Putamen (tissue), 1 donor: ENCODE measurements at places on chromosomes 7 and 10.

GRCh38 chr7:95899919-95900513 lies 127.7 kb downstream of the DYNC1I1 start:
- no peak for DNase-seq

GRCh38 chr7:100132697-100133151 lies 6.0 kb downstream of the MBLAC1 start:
- DNase-seq: no peak

- DNase-seq: no peak
Observed at GRCh38 chr10:43215758-43216455, 51.0 kb downstream of the RASGEF1A start.

DNA sequence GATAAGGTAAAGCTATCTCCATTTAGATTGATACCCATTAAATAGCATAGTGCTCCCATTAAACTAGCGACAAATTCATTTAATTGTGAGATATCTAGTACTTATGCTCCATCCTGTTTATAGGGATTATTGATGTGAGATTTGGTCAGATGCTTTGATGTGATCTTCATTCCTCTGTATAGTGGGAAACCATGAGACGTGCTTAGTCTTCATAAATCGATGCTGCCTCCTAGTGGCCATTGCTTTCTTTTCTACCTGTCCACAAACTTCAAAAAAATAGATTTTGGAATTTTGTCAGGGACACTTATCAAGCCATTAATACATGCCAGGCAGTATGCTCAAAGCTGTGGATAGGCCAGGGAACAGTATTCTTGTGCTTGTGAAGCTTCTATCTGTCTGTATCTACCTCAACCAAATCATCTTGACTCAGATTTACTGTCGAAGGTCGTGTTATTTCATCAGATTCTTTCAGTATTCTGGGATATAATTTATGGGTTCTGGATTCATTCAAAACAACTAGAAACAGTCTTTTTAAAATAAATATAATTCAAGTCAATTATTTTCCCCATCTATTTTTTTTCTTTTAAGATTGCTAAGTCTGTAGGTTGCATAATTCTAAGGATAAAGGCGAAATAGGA lies 12.0 kb downstream of the LSM8 start:
- peak; percentile 38 for DNase-seq

DNA sequence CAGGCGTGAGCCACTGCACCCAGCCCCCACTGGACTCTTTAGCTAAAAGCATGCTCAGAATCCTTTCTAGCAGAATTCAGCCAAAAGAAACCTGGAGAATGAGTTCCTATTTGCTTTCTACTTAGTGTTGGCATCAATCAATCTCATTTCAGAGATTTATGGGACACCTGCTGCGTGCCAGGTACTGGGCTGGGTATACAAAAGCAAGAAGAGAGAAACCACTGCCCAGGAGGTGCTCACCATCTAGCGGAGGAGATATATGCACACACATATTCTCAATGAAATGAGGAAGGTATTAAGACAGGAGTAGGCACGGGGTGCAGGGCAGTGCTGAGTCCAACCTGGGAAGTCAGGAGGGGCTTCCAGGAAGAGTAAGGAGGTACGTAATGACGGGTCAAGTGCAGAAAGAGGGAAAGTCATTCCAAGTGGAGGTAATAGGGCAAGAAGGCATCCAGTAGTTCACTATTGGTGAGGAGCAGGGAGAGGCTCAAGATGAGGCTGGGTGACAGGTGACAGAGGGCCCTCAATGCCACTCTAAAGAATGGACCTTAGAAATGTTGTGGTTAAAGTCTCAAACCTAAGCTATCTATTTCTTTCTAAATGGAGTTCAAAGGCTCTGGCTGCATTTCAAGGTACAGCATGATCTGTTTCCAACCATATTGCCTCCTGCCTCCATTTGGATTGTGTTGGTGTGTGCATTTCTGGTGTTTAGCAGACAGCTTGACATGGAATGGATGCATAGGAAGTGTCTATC lies 22.1 kb downstream of the ABLIM1 start:
- DNase-seq: no peak

- DNase-seq: peak; percentile 57
Observed at GRCh38 chr7:45658716-45659495, 84.7 kb downstream of the ADCY1 start.

DNA sequence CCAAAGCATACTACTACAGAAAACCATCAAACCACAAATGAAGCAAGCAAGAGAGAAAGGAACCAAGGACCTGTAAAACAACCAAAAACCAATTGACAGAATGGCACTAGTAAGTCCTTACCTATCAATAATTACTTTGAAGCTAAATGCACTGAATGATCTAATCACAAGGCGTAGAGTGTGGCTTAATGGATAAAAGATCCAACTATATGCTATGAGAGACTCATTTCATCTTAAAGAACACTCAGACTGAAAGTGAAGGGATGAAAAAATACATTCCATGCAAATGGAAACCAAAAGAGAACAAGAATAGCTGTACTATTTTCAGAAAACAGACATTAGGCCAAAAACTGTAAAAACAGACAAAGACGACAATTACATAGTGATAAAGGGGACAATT lies 70.7 kb downstream of the CRPPA start:
- DNase-seq: no peak

- no peak for DNase-seq
Observed at GRCh38 chr10:33012306-33012705, 54.3 kb upstream of the ITGB1 start.

- no peak for DNase-seq
Observed at GRCh38 chr10:125980521-125981035, 84.2 kb downstream of the FANK1 start.

GRCh38 chr7:135845415-135846075 lies 96.9 kb upstream of the FAM180A start:
- no peak for DNase-seq

- DNase-seq: no peak
Observed at GRCh38 chr7:37816922-37817590, 31.3 kb upstream of the NME8 start.

DNA sequence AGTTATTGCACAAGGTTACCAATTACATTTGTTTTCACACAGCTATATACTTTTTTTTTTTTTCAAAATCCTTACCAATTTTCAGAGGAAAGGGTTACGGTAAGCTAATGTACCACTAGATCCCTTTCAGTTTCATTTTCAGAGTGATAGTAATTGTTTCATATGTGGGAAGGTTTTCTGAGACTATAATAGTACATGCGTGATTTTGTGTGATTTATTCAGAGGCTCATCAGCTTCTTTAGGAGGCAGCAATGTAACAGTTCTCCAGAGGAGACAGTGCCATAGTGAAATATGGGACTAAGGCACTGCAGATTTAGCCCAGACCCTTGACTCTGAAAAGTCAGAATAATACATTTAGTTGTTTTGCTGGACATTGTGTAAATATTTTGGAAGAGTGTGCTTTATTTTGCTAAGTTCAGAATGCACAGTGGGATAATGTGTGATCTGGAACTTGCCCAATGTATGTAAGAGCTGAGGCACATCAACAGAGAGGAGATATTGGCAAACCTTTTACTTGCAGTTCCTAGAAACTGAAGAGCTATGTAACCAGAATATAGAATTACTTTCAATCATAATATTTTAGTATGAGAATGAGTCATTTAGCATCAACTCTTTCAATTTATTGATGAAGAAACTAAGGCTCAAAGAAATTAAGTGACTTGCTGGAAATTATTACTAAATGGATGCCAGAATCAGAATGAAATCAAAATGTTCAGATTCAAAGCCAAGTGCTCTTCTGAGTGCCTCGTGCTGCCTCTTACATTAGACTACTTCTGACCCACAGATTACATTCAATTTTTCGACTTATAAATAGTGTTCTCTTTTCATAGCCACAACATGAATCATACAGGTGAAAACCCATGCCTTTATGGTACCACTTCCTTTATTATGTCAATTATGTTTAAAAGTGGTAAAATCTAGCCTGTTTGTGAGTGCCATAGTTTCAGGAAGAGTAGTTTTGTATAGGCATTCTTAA lies 207.7 kb upstream of the TEX47 start:
- peak; percentile 4 for DNase-seq

- DNase-seq: no peak
Observed at GRCh38 chr10:380313-380940, 245.2 kb downstream of the ZMYND11 start.

DNA sequence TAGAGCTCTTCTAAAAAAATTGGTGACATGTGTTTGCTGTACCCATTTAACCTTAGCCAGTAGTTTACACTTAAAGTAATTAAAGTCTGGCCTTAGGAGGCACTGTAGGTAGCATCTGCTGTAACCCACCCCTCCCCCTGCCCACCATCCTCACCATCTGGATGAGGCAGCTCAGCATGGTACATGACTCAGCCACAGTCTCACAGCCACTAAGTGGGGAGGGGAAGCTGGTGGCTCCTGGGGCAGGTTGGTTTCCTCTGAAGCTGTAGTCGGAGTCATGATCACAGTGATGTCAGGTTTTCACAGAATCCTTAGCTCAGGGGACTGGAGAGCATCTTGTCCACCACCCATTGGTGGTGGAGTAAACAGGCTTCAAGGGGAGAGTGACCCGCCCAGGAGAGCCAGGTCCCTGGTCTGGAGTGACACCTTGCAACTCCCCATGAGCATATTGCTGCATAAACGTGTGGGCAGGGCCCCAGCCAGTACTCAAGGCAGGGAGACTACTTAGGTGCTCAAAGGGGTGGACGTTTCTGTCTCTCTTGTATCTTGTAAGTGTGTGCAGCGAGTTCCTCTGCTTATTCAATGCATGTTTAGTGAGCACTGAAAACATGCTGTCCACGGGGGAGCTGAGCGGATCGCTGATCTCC lies 125.9 kb downstream of the GRK5 start:
- no peak for DNase-seq

DNA sequence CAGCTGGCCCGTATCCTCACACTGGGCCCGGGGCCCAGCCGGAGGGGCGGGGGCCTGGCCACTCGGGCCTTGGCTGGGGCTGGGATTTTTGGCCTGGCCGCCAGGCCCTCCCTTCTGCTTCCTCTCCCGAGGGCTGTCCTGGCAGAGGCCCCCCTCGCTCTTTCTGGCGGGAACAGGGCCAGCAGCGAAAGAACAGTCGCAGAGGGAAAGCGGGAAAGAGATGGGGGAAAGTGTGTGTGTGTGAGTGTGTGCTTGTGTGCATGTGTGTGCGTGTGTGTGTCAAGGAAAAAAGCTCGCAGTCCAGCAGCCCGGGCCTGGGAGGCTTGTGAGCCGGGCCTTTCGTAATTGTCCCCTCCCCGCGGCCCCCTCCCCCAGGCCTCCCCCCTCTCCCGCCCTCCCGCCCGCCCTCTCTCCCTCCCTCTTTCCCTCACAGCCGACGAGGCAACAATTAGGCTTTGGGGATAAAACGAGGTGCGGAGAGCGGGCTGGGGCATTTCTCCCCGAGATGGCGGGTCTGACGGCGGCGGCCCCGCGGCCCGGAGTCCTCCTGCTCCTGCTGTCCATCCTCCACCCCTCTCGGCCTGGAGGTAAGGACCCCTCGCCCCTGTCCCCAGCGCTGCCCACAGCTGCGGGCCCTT lies at the start of gene ELN:
Gene ELN (plus strand): TSS at position 491 of the 638 bp plus-strand sequence. CDS start 15 bp downstream, at position 506.
- peak; percentile 71 for DNase-seq

GRCh38 chr10:89649051-89649450 lies 4.0 kb upstream of the PANK1 start:
- no peak for DNase-seq

DNA sequence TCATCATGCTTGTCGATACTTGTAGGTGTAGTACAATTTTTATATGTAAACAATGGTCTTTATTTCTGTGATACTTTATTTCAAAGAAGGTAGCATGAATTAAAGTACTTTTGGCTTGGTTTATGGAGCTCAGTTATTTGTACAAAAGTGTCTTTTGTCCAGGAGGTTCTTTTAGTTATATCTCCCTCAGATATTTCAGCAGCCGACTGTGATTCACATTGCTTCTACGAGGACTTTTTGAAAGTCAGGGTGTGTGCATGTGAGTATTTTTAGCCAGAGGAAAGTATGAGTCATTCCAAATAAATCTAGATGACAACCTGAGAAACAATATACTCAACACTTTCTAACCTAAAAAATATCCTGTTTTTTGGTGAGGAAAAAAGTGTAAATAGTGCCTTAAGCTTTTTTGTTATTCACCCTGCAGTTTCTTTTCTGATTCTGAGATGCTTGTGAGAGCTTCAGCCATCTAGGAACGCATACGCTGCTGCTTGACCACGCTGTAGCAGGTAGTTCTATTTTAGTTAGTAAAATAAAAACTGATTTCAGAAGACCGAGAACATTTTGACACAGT lies 595 bp upstream of the SUN1 start:
- DNase-seq: no peak

DNA sequence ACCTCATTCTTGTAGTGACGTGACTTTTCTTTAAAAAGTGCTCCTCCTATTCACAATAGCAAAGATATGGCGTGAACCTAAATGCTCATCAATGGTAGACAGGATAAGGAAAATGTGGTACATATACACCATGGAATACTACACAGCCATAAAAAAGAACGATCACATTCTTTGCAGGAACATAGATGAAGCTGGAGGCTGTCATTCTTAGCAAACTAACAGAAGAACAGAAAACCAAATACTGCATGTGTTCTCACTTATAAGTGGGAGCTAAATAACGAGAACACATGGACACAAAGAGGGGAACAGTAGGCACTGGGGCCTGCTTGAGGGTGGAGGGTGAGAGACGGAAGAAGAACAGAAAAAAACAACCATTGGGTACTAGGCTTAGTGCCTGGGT lies 59.9 kb upstream of the FGFR2 start:
- no peak for DNase-seq

- peak; percentile 34 for DNase-seq
Observed at GRCh38 chr10:129079705-129080104, 387.3 kb upstream of the MGMT start.

DNA sequence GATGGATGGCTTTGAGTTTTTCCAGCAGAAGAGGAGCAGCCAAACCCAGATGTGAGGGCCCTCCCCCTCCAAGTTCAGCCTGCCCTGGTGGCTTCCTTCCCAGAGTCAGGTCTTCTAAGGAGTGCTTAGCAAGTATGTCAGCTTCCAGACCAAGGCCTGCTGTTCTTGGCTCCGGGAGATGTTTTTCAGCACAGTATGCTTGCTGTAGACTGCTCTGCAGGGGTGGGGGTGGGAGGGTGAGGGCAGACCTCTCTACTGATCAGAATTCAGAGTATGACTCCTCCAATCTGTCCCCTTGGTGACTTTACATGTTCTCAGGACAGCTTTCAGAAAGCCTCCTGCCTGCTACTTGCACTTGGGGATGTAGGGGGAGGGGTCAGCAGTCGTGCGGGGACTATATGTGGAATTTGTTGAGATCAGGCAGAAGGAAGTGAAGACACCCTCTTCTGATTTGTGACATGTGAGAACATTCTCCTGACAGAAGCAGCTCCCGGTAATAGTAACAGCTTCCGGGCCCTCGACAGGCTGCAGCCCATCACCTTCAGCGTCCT lies 516.4 kb upstream of the ZMIZ1 start:
- DNase-seq: peak; percentile 33

DNA sequence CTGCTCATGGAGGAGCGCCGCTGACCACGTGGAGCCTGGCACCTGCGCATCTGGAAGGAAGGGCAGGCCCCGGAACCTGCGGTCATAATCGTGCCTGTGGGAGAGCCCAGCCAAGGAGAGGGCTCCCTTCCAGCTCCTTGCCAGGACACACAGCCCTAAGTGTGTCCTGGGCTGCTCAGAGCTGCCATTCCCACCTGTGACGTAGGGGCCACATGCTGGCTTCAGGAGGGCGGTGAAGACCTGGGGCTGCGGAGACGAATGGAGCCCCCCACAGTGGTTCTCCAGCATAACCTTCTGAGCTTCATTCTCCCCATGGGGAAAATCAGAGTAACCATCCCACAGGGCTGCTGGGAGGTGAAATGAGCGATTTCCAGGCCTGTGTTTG lies 127.6 kb upstream of the CHST15 start:
- no peak for DNase-seq
